Right ventricle myocardium inferior (tissue), 1 donor: ENCODE measurements at places on chromosomes 13 and 19. TPM values are rescaled to one million over a fixed set of nuclear protein-coding genes. Genes with fewer than 3 reads are reported as not detected.

Gene PSG5
- total RNA-seq, result not detected

Gene NCAN
- total RNA-seq, result not detected

Gene SELENOV
- not detected for total RNA-seq

Gene ATF5
- total RNA-seq, result 10.4 TPM

Gene VSTM2B
- total RNA-seq, result not detected

Gene KLK14
- 2.8 TPM for total RNA-seq

Gene CBY2
- total RNA-seq, result not detected

Gene CATSPERD
- total RNA-seq, result not detected

Gene DIRAS1
- 200 TPM for total RNA-seq

Gene EHD2
- 60.5 TPM for total RNA-seq

Gene CCDC169
- not detected for total RNA-seq

Gene FPR1
- total RNA-seq, result 5.3 TPM

DNA sequence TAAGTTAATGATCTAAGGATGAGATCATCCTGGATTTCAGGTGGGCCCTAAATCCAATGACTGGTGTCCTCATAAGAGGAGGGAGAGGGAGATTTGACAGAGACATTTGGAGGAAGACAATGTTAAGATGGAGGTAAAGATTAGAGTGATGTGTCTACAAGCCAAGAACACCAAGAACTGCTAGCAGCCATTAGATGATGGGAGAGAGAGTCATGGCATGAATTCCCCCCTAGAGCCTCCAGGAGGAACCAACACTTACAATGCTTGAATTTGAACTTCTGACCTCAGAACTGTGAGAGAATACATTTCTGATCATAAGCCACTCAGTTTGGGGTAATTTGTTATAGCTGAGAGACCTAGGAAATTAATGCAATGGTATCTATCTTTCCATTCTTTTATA is 68.1 kb upstream of the RFXAP start:
- DNase-seq, result no peak

- DNase-seq, result no peak
Observed at GRCh38 chr13:73816702-73817101, 317.5 kb downstream of the KLF12 start.

- DNase-seq, result no peak
Observed at GRCh38 chr13:111961651-111962192, 105.2 kb upstream of the SOX1 start.

DNA sequence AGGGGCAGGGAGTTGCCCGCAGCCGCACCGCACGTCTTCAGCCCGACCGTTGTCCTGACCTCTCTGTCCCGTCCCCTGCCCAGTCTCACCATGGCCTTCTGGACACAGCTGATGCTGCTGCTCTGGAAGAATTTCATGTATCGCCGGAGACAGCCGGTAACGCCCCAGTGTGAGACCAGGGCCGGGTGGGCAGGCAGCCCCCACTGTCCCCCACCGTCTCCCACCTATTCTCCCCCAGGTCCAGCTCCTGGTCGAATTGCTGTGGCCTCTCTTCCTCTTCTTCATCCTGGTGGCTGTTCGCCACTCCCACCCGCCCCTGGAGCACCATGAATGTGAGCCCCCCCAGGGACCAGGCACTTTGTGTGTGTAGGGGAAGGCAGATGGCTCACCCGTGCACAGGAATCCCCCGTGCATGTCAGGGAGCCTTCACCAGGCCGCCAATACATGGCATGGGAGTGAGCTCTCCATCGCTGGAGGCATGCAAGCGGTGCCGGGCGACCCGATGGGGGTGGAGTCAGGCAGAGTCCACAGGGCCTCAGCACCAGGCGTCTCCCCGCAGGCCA is 1.4 kb downstream of the ABCA7 start:
- DNase-seq, result peak; percentile 65

DNA sequence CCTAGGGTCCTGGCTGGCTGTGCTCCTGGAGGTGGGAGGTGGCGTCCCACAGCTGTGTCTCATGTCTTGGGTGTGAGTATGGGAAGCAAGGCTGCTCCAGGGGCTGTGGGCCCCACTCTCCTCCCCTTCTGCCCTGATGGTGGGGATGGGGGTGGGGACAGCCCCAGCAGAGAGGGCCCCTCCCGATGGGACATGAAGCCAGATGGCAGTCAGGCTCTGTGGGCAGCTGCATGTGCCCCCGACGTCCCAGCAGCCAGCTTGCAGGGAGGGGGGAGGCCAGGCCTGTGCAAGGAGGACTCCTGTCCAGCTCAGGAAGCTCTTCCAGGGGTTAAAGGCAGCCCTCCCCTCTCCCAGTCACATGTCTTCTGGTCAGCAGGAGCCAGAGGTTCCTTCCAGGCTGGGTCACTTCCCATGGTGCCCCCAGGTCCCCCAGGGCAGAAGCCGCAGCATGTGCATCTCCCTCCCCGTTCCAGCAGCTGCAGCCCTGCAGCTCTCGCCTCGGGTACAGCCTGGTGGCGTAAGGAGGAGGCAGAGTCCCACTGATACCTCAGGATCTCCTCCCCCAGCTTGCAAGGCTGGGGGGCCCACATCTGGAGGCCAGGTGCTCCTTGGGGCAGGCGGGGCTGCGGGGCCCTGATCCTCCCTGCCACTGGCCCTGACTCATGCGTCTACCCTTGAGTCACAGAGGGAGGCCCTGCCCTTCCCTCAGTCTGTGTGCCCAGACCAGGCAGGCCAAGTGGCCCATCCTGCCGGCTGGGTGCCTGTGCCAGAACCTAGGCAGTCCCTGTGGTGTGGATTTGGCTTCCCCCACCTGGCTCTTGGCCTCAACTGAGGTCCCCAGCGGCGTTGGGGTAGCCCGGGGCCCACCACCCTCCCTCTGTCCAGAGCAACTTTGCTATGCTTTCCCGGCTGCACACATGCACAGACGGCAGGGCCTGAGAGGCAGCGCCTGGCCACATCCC is 13.0 kb downstream of the YIPF2 start:
- DNase-seq, result no peak

GRCh38 chr19:42423462-42424344 is 3.5 kb downstream of the LIPE start:
- DNase-seq, result peak; percentile 92

DNA sequence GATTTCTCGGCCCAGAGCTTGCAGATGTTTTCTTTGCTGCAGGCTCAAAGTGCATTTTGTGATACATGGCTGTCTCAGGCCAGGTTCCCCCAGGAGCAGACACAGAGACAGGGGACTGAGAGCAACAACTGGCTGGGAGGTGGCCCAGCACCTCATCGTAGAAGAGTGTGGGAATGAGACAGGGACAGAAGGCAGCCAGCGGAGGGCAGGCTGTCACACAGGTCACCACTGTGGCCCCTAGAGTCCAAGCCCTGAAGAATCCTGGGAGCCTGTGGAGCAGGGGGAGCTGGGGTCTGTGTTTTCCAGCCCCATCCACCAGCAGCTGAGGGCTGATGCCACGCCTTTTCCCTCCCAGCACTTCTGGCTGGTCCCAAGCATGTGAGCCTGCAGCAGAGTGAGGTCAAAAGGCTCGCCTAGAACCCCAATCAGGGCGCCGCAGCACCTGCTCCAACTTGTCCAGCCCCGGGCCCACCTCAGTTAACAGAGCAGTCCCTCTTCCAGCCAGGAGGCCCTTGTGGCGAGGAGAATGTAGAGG is 723.8 kb downstream of the UQCRFS1 start:
- DNase-seq, result no peak

GRCh38 chr13:41193469-41193868 is 900 bp downstream of the KBTBD7 start:
- no peak for DNase-seq

GRCh38 chr13:78604782-78605611 is 1.6 kb upstream of the POU4F1 start:
- DNase-seq, result no peak

GRCh38 chr19:58350001-58350861 is 3.1 kb downstream of the A1BG start:
- DNase-seq, result peak; percentile 37

- DNase-seq, result no peak
Observed at GRCh38 chr19:1258163-1258492, 9.7 kb downstream of the MIDN start.

GRCh38 chr19:50669302-50670101 is 20.3 kb downstream of the C19orf81 start:
- no peak for DNase-seq

DNA sequence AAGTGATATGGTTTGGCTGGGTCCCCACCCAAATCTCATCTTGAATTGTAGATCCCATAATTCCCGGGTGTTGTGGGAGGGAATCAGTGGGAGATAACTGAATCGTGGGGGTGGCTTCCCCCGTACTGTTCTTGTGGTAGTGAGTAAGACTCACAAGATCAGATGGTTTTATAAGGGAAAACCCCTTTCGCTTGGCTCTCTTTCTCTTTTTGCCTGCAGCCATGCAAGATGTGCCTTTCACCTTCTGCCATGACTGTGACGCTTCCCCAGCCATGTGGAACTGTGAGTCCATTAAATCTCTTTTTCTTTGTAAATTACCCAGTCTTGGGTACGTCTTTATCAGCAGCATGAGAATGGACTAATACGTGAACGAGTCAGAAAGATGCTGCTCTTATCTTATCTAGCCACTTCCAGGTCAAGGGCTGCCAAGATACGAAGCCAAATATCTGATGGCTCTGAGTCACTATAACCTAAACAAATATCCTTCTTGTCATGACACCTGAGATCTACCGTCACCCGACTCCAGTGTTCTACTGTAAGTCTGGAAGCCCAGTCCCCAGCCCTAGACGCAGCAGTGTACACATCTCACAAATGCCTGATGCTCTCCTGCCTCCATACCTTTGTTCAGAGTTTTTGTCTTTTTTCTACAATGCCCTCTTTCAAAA is 45.9 kb downstream of the SLC15A1 start:
- DNase-seq, result no peak

GRCh38 chr13:31503626-31504025 is 235.7 kb upstream of the RXFP2 start:
- no peak for DNase-seq

GRCh38 chr13:109500146-109500773 is 286.1 kb downstream of the IRS2 start:
- DNase-seq, result no peak

- DNase-seq, result no peak
Observed at GRCh38 chr13:27128825-27129627, 42.6 kb downstream of the USP12 start.

- DNase-seq, result no peak
Observed at GRCh38 chr19:41172297-41173164, 20.5 kb upstream of the CYP2S1 start.

DNA sequence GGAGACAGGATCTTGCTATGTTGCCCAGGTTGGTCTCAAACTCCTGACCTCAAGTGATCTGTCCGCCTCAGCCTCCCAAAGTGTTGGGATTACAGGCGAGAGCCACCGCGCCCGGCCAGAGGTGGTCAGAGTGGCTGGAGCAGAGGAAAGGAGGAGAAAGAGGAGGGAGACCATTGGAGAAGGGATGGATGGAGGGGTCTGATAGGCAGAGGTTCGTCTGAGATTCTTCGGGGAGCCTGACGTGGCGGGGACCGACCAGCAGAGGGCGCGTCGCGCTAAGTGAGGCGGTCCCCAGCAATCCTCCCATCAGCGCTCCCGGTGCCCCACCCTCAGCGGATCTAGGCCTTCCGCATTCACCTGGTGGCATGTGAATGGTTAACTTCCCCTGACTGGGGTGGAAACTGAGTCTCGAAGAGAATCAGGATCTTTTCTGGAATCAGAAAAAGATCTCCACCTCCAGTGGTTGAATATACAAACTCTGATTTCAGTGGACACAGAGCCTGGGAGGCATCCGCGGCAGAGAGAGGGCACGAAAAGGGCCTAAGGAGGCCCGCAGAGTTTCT is 8.8 kb downstream of the GTPBP3 start:
- peak; percentile 89 for DNase-seq

- DNase-seq, result no peak
Observed at GRCh38 chr13:83996415-83996814, 114.1 kb upstream of the SLITRK1 start.
